Ovary (tissue), 10 donors: ENCODE measurements at places on chromosomes 1 and 21.

DNA sequence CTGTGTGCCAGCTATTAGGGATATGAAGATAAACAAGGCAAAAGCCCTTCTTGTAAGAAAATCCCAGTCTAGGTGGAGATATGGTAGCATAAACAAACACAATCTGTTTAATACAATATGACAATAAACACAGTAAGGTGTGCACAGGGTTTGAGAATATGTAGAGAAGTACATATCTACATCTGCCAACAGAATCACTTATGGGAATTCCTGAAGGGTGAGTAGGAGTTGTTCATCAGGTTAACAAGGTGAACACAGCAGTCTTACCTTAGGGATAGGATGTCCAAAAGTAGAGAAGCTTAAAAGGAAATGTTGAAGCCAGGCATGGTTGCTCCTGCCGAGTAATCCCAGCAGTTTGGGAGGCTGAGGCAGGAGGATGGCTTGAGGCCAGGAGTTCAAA lies 57.7 kb upstream of the LRRC7 start:
- DNase-seq = no peak

- DNase-seq = no peak
Observed at GRCh38 chr21:33198346-33199099, 31.2 kb upstream of the IFNAR2 start.

GRCh38 chr1:59057211-59057694 lies 239.6 kb upstream of the FGGY start:
- DNase-seq = peak; percentile 77

- no peak for DNase-seq
Observed at GRCh38 chr1:175132436-175132835, 60.1 kb downstream of the KIAA0040 start.

DNA sequence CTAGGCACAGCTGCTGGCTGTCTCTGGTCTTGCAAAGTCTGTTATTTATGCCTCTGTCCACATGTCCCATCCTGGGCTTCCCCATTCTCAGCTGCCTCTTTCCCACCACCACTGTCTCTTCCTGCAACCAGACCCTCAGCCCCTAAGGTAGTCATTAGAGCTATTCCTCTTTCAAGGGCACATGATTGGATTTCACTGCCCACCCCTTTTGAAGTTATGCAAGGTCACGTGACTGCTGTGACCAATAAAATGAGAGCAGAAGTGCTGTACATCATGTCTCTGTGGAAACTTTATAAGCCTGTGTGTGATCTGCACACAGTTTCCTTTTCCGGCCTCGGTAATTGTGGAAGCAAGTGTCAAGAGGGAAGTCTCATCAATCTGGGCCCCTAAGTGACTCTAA lies 136.6 kb upstream of the HMGB4 start:
- DNase-seq = no peak

- no peak for DNase-seq
Observed at GRCh38 chr21:31730712-31731055, 1.2 kb downstream of the SCAF4 start.

- DNase-seq = peak; percentile 66
Observed at GRCh38 chr1:22710701-22711049, at the start of gene EPHB2. Gene EPHB2, plus strand, starts transcription at chr1:22710839. Its CDS starts 144 bp downstream, at chr1:22710983.
